Umbilical cord (tissue), 2 donors: ENCODE measurements at places on chromosomes 11 and 22. TPM values are rescaled to one million over a fixed set of nuclear protein-coding genes. Genes with fewer than 3 reads are reported as not detected.

- no peak for DNase-seq
Observed at GRCh38 chr22:21652547-21653545, 10.7 kb downstream of the SDF2L1 start.

Gene SERPIND1
- 5.1 TPM for total RNA-seq

GRCh38 chr11:115257678-115258077, 246.5 kb downstream of the CADM1 start:
- no peak for DNase-seq

DNA sequence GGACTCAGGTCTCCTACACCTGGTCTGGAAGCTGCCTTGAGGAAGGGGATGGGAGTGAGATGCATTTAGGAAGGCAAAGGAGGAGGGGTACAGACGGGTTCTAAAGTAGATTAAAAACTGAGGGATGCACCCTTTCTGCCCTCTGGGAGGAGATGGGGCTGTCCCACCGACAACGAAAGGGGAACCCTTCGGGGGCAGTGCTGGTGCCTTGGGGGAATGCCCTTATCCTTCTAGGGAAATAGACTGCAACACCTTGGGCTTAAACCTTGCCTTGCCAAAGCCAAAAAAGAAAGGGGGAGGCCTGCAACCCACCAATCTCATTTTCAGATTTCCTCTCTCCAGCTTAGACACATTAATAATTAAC, 89.8 kb downstream of the PLEKHA7 start:
- DNase-seq = no peak

DNA sequence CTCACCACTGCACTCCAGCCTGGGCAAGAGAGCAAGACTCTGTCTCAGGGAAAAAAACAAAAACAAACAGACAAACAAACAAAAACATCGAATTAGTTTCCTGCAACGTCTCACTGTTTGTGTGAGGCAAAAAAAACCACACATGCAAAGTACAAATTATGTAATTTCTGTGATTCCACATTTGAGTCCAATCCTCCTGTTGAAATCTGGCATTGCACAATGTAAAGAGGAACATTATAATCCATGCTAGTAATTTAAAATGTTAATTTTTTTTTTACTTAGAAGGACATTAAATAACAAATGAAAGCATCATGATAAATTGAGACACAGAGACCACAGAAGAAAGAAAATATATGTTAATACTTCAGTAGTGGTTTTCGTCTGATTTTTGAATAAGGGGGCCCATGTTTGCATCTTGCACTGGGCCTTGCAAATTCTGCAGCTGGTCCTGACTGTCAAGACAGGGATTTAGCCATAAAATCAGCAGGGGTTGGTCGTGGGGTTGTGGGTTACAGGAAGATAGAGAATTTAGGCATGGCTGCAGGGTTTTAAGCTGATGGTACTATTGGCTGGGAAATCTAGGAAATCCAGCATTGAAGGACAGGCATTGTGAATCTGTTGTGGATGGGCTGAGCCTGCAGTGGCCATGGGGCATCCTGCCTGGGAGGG, 102.6 kb upstream of the ALDH3B2 start:
- no peak for DNase-seq

DNA sequence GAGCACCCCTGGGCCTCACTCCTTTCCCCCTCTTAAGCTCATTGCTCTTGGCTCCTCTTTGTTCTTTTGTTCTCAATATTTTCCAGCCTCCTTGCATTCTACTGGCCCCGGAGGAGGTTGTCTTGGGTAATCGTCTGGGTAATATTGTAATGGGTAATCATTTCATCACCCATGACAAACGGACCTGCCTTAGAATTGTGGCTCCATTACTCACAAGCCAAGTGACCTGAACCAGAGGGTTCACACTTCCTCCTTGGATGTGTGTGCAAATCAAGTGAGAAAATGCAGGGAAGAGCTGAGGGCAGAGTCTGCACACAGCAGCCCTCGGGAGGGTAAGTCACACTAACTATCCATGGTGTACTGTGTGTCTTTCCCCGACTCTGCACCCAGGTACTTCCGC, 305.0 kb downstream of the BUD13 start:
- no peak for DNase-seq

- no peak for DNase-seq
Observed at GRCh38 chr11:66331542-66332370, 4.5 kb downstream of the RIN1 start.

DNA sequence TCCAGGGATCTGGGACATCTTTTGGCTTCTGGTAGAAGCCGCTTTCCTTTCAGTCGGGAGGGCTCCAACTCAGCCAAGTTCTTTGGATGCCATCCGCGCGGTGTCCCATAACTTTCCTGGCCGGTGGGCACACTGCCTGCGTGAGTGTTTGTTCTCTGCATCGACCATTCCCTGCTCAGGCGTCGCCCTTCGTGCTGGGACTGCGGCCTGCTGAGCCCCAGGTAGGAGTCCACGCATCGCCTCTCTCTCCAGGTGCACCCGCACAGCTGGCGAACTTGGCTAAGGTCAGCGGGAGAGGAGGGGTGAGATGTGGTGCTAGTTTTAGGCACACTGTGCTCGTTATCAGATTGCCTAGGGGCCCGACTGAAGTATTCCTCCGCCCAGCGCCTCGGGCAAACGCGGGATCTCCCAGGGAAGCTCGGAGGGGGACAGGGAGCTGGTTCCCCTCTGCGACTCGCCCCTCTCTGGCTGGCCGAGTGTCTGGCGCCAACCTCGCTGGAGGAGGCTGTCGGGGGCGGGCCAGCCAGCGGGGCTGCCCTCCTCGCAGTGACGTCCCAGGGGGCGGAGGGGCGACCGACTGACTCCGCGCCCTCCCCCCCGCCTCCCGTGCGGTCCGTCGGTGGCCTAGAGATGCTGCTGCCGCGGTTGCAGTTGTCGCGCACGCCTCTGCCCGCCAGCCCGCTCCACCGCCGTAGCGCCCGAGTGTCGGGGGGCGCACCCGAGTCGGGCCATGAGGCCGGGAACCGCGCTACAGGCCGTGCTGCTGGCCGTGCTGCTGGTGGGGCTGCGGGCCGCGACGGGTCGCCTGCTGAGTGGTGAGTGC, at the start of gene LAYN:
Gene LAYN (plus strand): TSS at position 607 of the 823 bp plus-strand sequence. CDS start 124 bp downstream, at position 731.
- DNase-seq = peak; percentile 45

Gene OR52E8
- 1.9 TPM for total RNA-seq

DNA sequence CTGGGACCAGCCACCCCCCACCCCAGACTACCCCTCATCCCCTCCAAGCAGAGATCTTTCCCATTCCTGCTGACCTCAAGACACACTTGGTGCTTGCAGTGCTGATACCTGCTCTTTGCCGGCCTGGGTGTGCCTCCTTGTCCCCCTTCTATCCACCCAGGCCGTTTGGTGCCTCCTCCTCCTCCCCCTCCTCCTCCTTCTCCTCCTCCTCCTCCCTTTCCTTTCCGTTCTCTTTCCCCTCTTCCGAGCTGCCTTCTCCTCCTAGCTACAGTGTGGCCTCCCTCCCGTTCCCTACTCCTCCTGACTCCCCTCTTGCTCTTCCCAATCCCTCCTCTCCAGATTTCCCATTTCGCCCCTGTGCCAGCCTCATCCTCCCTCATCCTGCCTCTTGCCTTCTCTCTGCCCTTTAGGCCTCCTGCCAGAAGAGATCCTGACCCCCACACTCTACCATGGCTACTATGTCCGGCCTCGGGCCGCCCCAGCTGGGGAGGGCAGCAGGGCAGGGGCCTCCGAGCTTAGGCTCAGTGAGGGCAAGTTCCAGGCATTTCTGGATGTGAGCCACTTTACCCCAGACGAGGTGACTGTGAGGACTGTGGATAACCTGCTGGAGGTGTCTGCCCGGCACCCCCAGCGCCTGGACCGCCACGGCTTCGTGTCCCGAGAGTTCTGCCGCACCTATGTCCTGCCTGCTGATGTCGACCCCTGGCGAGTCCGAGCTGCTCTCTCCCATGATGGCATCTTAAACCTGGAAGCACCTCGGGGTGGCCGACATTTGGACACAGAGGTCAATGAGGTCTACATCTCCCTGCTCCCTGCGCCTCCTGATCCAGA, 712 bp downstream of the HSPB2 start:
- DNase-seq = peak; percentile 66

Gene NOX4
- total RNA-seq = 14.0 TPM

Gene UBQLNL
- not detected for total RNA-seq

Gene C22orf39
- 66.0 TPM for total RNA-seq

Gene OR5I1
- 2.9 TPM for total RNA-seq

GRCh38 chr11:130269326-130269943, 45.3 kb downstream of the ZBTB44 start:
- no peak for DNase-seq

GRCh38 chr22:44811141-44811540, 58.8 kb downstream of the ARHGAP8 start:
- no peak for DNase-seq
